Ureter (tissue), 1 donor: ENCODE measurements at places on chromosomes 7 and 10. TPM values are rescaled to one million over a fixed set of nuclear protein-coding genes. Genes with fewer than 3 reads are reported as not detected.

GRCh38 chr7:120774481-120774880 lies 83.5 kb downstream of the TSPAN12 start:
- no peak for DNase-seq

DNA sequence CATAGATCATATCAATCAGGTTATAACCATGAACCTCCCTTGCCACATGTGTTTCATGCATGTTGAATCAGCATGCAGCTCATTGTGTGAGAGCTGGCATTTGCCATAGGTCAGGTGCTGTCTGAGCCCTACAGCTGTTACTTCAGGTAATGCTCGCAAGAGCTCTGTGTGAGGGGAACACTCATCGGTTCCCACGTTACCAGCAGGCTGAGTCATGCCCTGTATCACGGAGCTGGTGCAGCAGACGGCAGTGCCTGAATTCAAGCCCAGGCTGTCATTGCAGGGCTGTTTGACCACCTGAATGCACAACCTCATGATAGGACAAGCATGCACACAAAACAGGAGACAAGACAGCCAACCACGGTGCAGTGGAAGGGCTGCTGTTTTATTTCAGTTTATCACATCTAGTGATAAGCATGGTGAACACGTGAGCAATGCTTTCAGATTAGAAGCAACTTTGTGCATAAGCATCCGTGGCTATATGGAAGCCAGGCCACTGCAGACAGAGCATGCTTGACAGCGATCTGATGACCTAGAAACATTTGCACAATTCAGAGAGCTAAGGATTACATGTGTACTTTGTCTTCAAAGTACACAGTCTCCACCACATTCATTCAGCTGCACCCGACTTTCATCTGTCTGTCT lies 56.4 kb upstream of the PFKP start:
- no peak for DNase-seq

GRCh38 chr10:98202378-98202777 lies 65.6 kb downstream of the LOXL4 start:
- no peak for DNase-seq

DNA sequence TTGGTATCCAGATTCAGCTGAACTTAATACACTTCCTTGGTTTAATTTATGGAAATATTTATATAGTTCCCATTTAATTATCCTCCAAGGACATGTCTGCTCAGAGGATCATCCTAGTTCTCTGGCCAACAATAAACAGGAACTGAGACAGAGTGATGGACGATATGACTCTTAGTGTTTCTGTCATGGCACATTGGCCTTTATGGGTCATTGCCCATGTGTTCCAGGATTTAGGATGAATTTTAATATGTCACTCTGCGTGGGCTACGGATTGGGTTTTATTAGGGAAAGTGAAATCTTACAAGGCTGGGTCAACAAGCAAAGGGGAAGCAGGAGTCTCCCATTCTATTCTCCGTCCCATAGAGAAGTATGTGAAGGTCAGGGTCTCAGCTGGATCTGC lies 18.8 kb upstream of the TNPO3 start:
- DNase-seq, result no peak

DNA sequence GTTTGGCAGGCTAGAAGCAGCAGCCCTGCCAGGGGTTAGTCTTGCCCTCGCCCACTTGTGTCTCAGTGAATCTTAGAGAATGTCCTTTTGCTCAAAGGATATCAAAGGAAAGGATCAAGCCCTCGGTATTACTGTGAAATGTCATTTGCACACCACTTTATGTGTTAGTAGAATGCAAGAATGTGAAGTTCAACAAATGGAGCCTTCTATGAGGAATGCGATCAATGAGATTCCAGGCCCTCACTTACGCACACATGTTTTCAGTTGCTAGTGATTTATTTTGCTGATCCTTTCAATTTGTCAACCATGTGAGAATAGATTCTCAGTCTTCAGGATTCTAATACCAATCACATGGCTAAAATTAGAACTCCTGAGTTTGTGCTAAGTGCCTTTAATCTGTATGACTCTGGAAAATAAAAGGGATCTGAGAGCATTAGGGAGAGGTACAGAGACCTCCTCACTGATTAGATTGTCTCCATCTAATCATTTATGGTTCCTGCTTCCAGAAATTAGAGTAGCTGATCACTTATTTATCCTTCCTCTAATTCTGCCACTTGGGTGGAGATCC lies 123.0 kb upstream of the SP4 start:
- no peak for DNase-seq

DNA sequence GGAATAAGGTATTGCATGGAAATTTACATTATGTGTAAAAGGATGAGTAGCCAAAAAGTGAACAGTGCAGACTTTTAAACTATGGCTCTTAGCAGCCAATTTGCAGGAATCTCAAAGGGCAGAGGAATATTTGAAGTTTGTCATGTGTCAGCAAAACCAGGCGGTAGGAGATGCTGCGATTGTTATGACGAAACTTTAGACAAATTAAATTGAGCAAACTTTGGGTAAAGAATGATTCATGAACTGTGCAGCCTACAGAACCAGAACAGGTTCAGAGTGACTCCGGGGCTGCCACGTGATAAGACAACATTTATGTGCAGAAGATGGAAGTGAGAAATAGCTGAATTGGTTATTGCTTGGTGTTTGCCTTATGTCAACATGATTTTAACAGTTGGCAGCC lies 39.2 kb upstream of the CCDC6 start:
- no peak for DNase-seq

DNA sequence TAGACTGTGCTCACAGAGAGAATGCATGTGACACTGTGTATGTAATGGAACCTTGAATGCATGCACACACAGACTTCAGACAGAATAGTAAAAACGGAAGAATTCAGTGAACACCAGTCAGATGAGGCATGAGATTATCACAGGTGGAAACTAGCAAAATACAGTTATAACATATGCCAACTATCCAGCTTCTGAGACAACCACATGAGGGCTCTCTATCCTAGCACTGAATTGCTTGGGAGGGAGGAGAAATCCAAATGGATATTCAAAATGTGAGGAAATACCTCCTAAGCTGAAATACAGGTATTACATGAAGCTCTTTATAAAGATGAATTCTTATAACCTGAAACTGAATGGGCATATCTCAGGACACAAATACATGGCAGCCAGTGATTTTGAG lies 30.6 kb downstream of the GARS1 start:
- DNase-seq, result no peak

DNA sequence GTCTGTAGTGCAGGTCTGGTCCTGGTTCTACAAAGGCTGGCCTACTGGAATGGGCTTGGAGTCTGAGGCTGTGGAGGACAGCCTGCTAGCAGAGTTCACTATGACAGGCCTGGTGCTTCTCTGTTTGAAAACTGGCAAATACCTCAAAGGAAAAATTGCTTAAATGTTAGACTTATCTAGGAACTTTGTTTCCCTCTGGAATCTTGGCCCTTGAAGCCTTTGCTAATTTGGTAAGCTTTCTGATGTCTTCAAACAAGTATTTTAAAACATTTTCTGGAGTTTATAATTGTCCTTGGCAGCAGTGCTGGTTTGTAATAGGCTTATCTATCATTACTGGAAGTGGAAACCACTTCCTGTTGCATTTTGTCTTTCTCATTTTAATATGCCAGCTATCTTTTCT lies 139.7 kb downstream of the TMEM26 start:
- peak; percentile 43 for DNase-seq

DNA sequence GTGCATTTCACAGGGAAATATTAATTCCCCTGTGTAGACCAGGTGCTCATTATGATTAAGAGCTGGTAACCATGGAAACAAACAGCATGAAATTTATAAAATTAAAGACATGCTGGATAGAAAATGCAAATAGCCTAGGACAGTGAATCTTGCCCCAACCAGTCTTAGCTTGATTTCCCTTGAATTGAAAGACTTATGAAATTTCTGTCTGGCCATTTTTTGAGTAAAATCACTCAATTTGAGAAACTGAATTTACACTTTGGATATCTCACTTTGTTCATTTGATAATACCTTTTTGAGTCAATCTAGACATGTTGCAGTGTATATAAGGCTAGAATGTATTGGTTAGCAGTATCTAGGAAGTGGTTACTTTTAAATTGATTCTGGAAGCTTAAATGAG lies 4.4 kb upstream of the SMIM30 start:
- no peak for DNase-seq

DNA sequence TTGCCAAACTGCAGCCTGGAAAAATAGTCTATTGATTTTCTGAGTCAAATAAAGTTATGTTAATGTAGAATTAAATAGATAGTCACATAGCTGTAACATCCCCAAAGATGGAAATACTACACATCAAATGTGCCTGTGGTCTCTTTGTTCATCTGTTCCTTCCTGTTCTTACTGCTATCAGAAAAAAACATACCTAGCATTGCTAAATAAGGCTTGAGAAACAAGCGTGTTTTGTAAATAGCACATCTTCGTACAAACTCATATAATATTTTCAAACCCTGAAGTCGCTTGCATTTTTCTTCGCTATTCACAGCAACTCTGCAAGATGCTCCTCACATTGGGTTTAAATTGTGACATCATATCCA lies 116.1 kb downstream of the KLF6 start:
- no peak for DNase-seq

DNA sequence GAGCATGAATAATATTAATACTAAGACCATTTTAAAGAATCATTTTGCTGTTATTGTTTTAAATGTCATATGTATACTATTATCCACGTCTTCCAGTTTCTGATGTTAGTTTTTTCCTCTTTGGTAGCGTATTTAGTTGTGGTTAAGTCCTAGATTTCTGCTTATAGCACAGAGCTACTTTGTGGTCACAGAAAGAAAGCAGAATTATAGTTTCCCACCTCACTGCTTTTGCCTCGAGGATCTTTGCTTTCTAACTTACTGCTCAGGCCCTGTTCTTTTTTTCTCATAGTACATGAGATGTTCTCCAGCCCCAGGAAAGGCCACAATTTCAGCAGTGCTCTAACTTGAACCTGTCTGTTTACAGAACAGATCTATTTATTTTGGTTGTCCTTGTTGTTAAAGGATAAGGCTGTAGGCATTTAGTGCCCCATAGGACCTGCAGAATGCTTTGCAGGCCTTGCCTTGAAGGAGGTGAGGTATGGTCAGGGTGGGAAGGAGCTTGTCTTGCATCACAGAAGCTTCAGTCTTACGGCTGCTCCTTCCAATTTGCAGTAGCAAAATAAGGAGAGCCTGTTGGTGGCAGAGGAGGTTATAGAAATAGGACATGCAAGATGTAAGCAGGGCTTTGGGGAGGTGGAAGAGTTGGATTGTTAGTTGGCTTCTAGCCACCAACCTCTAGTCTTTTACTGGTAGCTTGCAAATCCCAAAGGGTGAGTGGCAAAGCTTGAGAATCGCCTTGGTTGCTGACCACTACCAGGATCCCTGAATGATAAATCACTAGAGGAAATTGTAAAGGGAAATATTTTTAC lies 129.1 kb downstream of the LRRC4 start:
- DNase-seq, result no peak

DNA sequence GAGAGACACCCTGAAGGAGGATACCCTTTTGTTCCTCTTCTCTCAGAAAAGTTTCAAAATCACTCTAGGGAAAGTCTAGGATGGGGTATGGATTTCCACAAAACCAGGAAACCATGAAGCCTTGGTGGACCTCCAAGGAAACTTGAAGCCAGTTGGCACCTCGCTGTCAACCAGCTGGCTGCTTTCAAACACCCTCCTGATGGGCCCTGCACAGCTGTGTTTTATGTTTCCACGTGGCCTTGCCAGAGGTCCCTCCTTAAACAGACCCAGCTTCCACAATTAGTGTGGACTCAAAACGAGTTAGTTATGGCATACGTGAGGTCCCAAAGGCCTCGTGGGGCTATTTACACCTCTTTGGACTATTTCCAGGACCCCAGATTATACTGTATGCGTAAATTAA lies 5.9 kb downstream of the PPP1R3A start:
- DNase-seq, result no peak

DNA sequence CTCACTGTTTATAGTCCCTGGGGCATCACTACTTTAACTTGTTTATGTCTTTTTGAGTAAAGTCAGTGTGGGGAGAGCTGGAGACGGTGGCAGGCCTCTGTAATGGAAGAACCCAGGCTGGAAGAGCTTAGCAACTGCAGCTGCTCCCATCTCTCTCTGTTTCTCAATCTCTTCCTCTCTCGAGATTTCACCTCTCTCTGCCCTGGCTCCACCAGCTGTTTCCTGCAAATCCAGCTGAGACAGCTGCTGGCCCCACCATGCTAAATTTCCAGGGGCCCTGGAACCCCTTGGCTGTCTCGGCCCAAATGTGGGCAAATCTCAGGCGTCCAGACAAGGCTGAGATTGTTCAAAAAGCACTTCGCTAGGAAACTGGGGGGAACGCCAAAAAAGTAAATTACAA lies 25.8 kb upstream of the SLF2 start:
- no peak for DNase-seq

DNA sequence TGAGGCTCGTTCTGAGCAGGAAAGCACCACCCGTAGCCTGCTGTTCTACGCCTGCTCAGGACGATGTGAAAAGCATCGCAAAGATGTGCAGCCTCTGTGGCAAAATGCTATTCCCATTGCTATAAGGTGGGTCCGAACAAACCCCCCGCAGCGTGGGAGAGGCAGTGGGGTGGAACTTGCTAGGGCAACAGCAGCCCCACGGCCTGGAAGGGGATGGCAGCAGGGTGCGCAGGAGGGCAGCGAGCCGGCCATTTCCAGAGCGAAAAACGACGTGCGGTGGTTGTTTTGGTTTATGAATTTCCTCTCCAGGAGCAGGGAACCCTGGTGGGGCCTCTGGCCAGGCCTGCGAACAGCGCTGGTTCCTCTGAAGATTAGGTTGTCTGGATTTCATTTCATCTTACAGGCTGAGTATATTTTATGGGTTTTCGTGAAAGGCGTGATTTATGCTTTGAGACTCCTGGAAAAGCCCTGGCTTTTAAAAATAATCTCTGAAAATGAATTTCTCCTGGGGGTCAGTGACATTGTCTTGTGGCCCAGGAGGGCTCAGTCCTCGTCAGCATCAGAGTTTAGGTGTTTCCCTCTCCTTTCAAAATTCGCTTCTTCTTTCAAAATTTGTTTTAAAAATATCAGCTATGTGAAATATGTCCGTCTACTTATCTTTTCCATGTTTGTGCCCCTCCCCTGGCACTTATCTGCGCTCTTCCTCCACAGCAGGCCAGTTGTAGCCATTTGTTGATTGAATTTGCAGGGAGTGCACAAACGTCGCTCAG lies 42.3 kb upstream of the UBE3C start:
- DNase-seq, result no peak

The BBS9 gene
- total RNA-seq, result 22.7 TPM

The ANXA8 gene
- 137 TPM for total RNA-seq

The RELN gene
- total RNA-seq, result 1.5 TPM

The NUP42 gene
- 41.7 TPM for total RNA-seq

The TDRD1 gene
- 0.23 TPM for total RNA-seq

The FBXL13 gene
- total RNA-seq, result 4.0 TPM

The RPEL1 gene
- total RNA-seq, result not detected

The SLC29A3 gene
- total RNA-seq, result 22.4 TPM

The ADARB2 gene
- not detected for total RNA-seq

The VENTX gene
- total RNA-seq, result 0.81 TPM

The SLC26A3 gene
- total RNA-seq, result 0.31 TPM

The CPN1 gene
- total RNA-seq, result not detected

The MDH2 gene
- total RNA-seq, result 177 TPM

The GNGT1 gene
- 0.70 TPM for total RNA-seq

The ASZ1 gene
- not detected for total RNA-seq
